ENCODE measurements at places on chromosomes 4 and X.

DNA sequence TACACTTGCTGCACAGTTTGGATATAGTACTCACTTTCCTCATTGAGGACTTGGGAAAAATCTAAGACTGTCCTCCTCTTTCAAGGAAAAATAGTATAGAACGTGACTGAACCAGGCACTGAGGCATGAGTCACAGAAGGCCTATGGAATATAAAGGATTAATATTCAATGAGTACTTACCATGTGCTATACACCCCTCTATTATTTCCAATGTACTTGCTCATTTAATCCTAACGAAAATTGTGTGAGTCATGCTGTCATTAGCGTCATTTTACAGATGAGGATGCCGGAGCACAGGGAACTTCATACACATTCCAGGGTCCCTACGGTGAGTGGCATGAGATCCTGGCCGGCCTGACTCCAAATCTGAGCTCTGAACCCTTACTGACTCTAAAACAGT is 2136.2 kb upstream of the TENM3 start:
- DNase-seq = no peak

GRCh38 chrX:48616576-48616975 is 19.3 kb downstream of the WDR13 start:
- no peak for DNase-seq

- no peak for DNase-seq
Observed at GRCh38 chr4:20870436-20870835, 170.2 kb downstream of the PACRGL start.

DNA sequence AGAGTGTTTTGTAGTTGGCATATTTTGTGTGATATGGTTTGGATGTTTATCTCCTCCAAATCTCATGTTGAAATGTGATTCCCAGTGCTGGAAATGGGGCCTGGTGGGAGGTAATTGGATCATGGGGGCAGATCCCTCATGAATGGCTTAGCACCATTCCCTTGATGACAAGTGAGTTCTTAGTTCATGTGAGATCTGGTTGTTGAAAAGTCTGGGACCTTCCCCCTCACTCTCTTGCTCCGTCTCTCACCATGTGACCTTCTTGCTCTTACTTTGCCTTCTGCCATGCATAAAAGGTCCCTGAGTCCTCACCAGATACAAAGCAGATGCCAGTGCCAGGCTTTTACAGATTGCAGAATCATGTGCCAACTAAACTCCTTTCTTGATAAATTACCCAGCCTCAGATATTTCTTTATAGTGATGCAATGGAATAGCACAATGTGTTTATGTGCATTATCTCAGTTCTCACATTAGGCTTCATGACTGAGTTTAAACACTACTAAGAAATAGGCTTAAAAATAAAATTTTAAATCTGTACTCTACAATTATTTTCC is 1348.8 kb downstream of the STIM2 start:
- DNase-seq = no peak

GRCh38 chrX:48848847-48849246 is 13.4 kb upstream of the PCSK1N start:
- DNase-seq = no peak

DNA sequence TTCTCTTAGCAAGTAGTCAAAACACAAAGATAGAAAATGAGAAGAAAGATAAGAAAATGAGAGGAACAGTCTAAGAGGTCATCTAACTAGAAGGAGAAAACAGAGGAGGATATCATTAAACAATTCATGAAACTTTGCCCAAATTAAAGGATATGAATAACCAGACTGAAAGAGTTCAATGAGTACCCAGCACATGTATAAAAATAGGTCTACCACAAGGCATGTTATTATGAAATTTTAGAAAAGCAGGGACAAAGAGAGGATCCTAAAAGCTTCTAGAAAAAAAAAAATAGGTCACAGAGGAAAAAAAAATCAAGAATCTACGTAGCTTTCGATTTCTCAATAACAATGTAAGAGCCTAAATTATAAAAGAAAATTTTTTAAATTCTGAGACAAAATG is 118.5 kb downstream of the WDFY3 start:
- DNase-seq = no peak

- DNase-seq = no peak
Observed at GRCh38 chr4:181950372-181951127, 292.7 kb upstream of the TENM3 start.

DNA sequence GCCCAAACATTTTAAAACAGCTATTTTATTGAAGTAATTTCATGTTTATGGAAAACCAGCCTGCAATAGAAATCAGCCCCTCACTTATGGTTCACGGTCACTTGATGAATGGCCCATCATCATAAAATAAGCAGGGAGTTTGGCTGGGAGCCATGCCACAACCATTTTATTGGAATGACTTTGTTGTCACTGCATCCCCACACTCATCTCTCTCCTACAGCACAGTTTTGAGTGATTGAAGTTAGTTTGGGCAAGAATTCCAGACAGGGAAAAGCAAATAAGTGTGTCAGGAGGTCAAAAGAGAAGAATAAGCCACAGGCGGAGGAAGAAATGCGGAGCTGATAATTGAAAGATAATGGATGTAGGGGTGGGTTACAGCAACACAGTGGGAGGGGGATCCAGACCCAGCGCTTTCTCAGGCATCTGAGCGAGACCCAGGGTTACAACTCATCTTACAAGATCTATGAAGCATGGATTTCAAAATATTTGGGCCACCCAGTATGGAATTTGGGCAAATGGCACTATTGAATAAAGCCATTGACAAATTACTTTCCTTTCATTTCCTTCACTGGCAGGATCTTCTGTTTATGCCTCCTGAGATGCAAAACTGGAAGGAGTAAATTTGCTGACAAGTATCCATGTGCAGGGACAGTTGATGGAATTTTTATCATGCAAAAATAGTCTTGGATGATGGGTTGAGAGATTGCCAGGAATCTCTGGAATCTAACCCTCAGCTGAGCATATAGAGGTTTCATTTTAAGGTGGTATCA is 100.8 kb downstream of the SHROOM3 start:
- no peak for DNase-seq

- DNase-seq = no peak
Observed at GRCh38 chr4:108213308-108213707, 44.6 kb upstream of the LEF1 start.

Data from vagina (tissue), 2 donors.